ENCODE measurements at places on chromosomes 7 and 10.

GRCh38 chr7:47901542-47901941, 46.7 kb downstream of the PKD1L1 start:
- no peak for DNase-seq

- DNase-seq: no peak
Observed at GRCh38 chr10:119908166-119908565, 15.6 kb downstream of the SEC23IP start.

- peak; percentile 55 for DNase-seq
Observed at GRCh38 chr10:48507933-48508790, 96.7 kb downstream of the ARHGAP22 start.

DNA sequence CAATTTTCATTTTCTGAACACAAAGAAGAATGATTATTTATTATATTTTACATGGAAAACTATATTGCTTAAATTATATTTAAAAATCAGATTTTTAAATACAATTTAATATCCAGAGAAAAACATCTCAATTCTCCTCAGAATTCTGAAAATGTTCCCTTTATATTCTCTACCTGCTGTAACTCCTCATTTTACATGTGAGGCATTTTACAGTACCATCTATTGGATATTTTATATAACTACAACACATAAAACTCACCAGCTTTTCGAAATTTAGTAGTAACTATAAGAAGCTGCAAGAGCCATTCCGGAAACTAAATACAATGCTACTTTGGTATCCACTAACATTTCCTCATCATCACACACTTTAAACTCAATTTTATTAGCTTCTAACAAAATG, 264.6 kb downstream of the DGKB start:
- no peak for DNase-seq

DNA sequence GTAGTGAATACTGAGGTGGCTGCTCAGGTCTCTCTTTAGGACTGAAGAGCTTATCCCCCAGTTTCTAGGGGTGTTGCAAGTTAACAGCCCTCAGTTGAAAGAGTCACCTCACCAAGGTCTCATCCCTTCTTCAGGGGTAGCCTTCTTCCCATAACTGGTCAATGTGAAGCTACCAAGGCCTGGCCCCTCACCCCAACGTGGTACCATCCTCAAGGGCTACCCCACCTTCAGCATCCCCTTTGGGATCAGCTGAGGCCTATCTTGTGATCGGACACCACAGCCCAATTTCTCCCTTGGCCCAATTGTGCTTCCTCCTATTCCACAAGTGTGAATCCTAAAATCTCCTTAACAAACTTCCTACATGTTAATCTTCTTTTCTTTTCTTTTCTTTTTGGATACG, 289.5 kb upstream of the MKLN1 start:
- no peak for DNase-seq

DNA sequence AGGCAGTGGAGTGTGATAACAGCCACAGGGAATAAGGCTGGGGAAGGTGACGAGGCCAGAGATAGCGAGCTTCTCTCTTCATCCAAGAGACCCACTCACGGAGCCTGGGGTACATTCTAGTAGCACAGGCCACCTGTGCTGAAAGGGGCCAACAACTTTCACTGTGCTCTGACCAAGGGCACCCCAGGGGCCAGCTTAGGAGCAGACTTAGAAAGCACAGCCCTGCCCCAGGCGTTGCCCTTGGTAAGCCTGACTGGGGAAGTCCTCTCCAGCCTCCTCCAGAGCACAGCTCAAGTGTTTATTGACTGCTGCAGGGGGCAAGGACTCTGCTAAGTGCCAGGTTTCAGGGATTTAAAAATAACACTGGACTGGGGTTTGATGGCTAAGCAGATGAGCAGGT, 44.7 kb downstream of the EBF3 start:
- no peak for DNase-seq

DNA sequence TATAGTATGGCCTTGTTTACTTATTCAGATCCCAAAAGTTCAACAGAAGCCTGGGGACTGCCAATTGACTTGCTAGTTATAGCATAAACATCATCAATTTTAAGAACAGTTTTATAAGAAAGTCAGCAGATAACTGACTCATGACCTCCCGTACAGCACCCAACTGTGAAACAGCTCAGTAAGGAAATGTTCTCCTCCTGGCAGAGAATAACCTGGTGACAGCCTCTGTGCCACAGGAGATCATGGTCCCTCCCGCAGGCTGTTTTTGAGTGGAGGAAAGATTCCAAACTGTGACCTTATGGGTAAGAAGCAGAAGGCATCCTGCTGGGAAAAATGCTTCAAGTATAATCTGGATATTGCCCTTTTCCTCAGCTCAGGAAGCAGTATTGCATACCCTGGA, 182.5 kb downstream of the SEMA3D start:
- DNase-seq: no peak

DNA sequence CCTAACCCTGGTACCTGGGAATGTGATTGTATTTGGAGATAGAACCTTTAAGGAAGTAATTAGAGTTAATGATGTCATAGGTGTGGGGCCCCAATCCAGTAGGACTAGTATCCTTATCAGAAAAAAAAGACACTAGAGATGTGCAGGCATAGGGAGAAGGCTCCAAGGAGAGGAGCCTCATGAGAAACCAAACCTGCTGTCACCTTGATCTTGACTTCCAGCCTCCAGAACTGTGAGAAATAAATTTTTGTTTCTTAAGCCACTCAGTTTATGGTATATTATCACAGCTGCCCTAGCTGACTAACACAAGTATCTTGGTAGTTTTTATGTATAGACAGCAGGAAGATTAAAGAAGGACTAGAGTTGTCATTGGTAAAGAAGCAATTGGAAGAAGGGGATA, 23.9 kb upstream of the CELF2 start:
- DNase-seq: no peak

GRCh38 chr10:23755556-23755955, 316.7 kb downstream of the OTUD1 start:
- DNase-seq: no peak

DNA sequence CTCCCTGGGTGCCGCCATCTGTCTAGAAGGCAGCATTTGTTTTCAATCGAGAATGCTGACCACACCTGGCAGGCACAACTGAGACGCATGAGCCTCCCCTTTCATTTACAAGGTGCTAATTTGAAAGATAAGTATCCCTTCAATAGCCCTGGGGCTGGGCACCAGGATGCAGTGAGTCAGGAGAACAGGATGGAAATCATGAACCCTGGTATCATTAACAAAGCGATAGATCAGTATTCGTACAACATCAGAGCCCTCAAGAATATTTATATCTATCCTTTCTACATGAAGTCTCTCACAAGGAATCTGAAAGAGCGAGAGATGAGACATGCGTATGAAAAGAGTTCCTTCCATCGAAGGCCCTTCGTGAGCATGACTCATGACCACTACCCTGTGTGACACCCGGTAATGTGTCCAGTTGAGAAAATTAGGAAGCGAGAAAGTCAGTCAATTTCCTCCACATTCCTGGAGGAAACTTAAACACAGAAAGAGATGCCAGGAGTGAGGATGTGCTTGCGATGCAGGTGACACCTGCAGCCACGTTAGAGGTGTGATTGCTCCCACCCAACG, 123.1 kb upstream of the PITRM1 start:
- no peak for DNase-seq

DNA sequence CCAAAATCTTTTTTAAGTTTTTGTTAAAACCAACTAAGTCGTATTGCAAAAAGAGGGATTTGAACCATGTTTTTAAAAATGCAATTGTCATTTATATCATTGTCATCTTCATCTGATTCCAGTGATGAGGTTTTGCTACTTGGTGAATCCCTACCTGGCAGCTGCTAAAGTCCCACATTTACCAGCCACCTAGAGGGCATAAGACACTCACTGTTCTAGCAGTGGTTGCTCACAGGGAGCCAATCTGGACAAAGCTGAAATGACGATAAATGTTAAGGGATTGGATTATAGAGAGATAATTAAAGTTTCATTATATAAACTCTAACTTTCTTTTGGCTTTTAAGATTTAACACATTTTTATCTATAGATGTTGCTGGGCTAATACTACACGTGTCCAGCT, 18.7 kb downstream of the KIFBP start:
- DNase-seq: peak; percentile 51

DNA sequence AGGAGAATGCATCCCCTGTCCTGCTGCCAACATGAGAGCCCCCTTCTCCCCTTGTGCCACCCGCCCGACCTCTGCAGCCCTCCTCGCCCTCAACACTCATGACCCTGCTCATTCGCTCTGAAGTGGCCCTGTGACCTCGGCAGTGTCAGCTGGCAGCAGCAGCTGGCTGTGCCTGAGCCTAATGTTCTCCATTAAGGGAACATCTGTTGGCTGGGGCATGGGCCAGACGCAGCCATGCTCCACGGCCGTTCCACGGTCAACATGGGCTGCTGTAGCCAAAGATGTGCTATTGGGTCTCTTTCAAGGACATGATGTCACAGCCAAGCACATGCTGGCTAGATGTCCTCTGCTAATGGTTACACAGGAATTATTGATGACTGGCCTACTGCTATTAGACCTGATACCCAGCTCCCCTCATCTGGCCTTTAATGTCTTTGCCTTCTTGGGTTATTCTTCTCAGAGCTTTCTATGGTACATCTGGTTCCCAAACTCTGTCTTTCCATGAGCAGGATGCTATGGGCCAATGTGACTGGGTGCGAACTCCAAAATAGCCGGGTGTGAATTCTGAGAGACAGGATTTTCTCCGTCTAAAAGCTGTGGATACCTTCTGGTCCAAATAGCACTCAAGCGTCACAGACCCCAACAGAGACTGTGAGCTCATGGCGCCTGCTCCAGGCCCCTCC, 22.4 kb downstream of the ADCYAP1R1 start:
- no peak for DNase-seq

DNA sequence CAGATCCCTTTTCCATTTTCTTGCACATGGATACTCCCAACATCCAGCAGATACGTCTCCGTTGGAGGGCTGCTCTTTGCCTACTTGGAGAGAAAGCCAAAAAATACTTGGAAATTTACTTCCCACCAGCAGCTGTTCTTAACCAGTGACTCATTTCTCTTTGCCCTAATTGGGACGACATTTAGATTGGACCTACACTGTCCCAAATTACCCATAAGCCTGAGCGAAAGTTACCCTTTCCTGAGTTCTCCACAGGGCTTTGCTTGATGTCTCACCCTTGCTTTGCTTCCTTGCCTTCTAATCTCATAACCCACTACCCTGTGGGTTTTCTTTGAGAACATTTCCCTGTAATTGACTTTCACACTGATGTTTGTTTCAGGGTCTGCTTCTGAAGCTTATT, 48.1 kb downstream of the SAMD8 start:
- DNase-seq: no peak

- no peak for DNase-seq
Observed at GRCh38 chr10:113447278-113447677, 105.6 kb upstream of the HABP2 start.

DNA sequence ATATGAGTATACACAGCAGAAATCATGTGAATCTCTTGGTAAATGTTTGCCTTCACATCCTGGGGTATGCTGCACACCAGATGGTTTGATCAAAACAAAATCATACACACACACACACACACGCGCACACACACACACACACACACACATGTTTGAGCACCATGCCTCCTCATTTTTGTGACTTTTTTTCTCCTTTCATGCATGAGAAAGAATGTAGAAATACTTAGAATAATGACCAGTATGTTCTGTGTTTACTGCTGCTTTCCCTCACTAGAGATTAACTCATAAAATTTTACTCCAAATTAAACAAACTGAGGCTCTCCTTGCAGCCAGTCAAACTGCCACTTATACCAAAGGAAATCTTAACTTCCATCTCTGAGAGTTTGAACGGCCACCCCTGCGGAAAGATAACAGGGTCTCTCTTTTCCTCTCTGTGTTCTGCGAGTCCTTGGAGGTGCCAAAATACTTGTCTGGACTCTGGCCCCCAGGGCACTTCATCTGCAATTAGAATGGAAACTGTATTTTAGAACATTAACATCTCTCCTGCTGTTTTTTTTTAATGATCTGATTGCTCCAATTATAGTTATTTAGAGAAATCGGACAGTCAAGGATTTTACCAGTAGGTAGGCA, 320.8 kb upstream of the NFE2L3 start:
- DNase-seq: no peak

DNA sequence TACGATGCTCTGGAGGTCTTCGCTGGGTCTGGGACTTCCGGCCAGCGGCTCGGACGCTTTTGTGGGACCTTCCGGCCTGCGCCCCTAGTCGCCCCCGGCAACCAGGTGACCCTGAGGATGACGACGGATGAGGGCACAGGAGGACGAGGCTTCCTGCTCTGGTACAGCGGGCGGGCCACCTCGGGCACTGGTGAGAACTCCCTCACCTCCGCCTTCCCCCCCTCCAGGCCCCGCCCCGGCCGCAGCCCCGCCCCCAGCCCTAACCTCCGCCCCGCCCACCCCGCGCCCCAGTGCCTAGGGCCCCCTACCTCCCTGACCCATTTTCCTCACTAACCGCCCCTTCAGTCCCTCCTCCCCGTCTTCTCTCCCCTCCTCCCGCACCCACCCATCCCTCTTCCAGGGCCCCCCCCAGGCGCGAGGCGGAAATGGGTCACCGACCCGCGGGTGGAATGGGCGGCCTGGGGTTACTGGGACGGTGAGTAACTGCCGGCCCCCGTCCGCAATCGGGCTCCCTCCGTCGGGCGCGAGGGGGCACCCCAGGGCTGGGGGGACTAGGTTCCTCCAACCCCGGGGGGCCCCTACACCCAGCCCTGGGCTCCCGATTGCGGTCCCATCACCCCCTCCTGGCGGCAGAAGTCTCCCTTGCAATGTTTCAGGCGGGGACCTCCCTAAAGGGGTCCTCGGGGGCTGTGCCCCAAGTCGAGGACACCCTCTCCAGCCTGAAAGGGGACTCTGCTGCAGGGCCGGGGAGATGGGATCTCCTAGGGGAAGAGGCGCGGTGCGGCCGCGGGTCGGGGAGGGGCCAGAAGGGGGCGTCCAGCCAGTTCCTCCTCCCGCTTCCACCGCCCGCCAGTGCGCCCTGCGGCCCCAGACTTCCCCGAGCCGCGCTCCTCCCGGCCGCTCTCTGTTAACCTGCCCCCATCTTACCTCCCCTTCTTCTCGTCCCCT, 2.1 kb downstream of the PCOLCE start:
- DNase-seq: peak; percentile 87

DNA sequence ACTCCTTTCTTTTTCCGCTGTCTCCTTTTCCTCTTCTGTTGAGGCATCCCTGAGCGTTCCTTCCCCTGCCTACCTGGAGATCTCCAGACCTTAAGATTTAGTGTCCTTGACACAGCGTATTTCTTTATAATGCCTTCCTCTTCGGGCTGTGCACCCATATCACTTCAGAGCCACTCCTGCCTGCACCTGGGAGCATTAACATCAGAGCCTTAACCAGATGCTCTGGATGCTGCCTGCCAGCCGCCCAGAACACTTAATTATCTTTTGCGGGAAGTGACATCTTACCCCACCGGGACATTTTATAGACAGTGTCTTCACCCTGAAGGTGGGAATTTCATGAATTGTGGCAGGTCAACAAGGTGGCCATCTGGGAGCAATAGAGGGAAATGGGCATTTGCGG, 24.2 kb downstream of the UBTD1 start:
- DNase-seq: no peak

DNA sequence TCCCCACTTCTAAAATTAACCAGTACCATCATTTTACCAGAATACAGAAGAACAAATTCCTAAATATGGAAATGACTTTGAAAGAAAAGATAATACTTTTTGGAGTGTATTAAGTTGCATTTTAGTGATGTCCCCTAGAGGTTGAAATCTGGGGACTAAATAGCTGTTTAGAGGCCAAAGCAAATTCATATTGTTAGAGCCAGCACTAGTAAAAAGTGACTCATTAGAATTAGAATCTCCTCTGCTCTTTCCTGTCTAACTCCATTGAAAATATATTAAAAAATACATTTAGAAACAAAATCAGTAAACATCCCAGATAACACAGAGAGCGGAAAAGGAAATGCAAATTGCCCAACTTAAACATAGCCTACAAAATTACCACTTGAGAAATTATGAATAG, 1189.6 kb upstream of the C7orf33 start:
- DNase-seq: no peak

Data from hematopoietic multipotent progenitor cell treated with erythropoietin and hydrocortisone succinate and interleukin-3 and kit ligand, for 6 days (in vitro differentiated cells).